ENCODE measurements at places on chromosomes 11 and 22.

GRCh38 chr11:103453126-103453525, 343.9 kb downstream of the DYNC2H1 start:
- no peak for DNase-seq

DNA sequence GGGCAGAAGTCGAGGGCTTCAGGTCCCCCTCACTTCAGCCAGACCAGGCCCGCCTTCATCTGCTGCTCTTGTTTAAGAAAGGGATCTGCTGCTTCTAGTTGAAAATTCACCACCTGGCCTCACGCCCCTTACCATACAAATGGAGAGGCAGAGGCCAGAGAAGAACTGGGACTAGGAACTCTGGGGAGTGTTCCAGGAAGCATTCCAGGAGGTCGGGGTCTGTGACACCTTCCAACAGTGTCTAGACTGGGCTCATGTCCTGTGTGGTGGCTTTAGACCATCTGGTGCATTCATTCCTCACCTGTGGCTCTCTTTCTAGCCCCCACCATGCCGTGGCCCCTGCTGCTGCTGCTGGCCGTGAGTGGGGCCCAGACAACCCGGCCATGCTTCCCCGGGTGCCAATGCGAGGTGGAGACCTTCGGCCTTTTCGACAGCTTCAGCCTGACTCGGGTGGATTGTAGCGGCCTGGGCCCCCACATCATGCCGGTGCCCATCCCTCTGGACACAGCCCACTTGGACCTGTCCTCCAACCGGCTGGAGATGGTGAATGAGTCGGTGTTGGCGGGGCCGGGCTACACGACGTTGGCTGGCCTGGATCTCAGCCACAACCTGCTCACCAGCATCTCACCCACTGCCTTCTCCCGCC, 12.3 kb downstream of the TSKU start:
- no peak for DNase-seq

GRCh38 chr11:70547386-70547785, 149.1 kb downstream of the CTTN start:
- no peak for DNase-seq

DNA sequence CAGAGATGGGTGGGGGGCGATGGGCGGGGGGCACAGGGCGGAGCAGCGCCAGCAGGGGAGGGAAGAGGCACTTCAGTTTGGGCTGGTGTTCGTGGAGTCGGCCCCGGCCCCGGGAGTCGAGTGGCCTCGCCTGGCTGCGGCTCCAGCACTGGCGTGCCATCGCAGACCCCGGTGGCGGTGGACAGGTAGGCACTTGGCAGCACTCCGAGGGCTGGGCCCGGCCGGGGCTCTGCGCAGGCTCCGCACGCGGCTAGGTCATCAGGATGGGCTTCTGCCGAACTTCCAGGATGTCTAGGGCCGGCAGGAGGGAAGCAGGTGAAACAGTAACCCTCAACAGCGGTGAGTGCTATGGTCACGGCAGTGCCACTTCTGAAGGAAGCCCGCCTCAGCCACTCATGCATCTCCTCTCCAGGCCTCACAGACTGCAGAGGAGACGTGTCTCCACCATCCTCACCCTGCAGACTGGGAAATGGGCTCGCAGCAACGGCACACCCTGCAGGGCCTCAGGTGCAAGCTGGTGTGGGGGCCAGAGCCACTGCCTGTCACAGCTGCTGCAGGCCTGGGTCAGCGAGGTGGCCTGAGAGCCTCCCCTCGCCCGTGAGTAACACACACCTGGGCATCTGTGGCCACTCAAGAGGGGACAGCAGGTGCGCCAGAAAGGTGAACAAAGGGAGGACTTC, 33.3 kb downstream of the NUP50 start:
- DNase-seq: no peak

- no peak for DNase-seq
Measured at GRCh38 chr22:31091106-31091975, 10.2 kb downstream of the SMTN start.

GRCh38 chr11:44936525-44936924, 14.2 kb downstream of the TP53I11 start:
- DNase-seq: peak; percentile 67
